ENCODE measurements at places on chromosomes 1 and 21.

DNA sequence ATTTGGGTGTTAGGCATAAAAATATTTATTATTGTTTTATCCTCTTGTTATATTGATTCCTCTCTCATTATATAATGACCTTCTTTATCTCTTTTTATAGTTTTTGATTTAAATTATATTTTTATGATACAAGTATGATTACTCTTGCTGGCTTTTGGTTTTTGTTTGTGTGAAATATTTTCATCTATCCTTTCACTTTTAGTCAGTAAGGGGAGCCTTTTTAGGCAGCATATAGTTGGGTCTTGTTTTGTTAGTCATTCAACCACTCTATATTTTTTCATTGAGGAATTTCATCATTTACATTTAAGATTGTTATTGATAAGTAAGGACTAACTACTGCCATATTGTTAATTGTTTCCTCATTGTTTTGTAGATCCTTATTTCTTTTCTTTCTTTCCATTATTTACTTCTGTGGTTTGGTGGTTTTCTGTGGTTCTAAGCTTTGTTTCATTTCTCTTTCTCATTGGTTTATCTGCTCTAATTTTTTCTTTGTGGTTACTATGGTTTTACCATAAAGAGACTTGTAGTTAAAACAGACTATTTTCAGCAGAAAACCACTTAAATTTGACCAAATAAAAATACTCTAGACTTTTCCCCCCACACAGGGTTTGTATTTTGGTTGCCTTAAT is 593.1 kb downstream of the NUF2 start:
- DNase-seq: no peak

DNA sequence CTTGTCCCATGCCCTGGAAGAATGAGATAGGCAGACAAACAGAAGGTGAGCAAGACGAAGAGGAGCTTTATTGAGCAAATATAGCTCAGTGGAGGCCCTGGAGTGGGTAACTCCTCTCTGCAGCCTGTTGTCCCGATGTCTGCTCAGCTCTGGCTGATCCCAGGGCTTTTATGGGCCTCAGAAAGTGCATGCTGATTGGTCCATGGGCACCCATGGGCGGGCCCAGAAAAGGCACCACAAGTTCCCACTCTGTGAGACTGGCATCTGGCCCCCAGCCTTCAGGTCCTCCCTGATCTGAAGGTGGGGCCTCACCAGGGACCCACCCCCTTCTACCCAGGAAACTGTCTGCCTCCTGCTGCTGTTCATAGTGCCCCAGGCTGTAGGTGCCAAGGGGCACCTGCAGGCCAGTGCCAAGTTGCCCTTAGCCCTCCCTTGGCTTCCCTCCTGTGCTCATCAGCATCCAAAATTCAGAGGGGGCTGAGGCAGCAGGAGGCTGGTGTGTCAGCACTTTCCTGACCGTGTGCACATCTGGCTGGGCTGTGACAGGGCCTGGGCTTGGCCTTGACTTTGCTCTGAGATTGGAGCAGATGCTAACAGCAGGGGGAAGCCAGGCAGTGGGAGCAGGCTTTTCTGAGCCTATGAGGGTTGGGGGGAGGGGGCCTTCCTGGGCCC is 35.4 kb downstream of the ACTL8 start:
- DNase-seq: no peak

DNA sequence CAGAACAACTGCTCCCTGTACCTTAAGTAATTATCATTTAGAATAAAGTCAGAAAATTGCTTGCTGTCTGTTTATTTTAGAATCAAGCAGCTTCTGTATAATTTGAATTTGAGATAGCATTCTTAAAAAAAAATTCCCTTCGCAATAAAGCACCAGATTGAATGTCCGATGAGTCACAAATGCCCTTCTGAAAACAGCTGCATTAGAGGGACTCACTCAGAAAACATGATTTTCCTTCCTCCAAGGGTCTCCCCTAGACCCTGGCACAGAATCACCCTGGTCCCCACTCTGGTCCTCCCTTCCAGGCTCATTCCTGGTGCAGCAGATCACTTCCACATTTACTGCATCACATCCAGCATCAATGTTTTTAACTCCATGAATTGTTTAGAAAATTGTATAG is 471.1 kb upstream of the VAMP3 start:
- DNase-seq: no peak

GRCh38 chr1:38786040-38786436 is 73.5 kb downstream of the RRAGC start:
- no peak for DNase-seq

DNA sequence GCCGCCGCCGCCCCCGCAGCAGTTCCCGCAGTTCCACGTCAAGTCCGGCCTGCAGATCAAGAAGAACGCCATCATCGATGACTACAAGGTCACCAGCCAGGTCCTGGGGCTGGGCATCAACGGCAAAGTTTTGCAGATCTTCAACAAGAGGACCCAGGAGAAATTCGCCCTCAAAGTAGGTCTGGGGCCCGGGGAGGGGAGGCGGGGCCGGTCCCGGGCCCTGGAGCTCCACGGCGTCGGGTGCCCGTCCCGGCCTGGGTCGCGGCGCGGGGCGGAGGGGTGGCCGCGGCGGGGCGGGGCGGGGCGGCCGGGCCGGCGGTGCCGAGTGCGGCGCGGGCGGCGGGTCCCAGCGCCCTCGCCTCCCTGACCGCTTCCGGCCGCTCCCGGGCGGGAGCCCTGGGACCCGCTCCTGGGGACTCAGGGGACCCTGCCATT is 646 bp downstream of the MAPKAPK2 start:
- DNase-seq: peak; percentile 54

GRCh38 chr1:34019741-34020552 is 145.1 kb downstream of the CSMD2 start:
- DNase-seq: no peak

- no peak for DNase-seq
These were observed 76.9 kb upstream of the LYST start for GRCh38 chr1:235943581-235944114.

DNA sequence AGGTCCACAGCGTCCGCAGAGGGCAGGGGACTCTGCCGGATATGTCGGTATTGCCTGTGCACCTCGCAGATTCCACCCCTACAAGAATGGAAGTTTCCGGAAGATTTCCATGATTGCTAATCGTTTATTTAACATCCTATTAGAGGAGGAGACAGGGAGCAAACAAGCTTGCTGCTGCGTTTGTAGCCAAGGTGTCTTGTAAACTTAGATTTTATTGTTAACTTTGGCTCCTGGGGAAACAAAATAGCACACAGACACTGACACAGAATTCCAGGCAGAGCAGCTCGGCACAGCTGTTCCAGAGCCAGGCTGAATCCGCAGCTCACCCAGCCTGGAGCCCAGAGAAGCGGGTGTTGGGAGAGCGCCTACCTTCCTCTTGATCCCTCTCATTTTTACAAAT is 75.7 kb downstream of the AJAP1 start:
- DNase-seq: no peak

DNA sequence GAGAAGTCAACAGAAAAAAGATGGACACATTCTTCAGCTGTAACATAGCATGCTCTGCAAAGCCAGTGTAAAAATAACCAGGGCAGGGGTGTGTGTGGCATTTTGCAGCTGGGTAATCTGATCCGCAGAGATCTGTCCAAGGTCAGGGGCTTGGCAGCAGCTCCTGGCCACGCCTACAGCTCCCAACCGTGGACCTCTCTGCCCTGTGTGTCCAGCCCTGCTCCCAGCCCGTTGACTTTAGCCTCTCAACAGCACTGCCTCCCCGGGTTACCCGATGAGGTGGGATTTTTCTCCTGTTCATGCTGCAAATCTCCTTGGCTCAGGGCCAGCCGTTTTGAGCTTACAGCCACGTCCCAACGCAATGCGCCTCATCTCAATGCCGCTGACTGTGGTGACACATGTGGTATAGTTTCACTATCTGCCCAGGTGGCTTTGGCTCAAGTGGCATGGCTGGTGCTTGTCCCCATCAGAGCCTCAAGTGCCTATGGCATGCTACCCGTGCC is 68.1 kb downstream of the VWA5B1 start:
- no peak for DNase-seq

GRCh38 chr21:20023193-20023592 is 975.0 kb upstream of the NCAM2 start:
- no peak for DNase-seq

DNA sequence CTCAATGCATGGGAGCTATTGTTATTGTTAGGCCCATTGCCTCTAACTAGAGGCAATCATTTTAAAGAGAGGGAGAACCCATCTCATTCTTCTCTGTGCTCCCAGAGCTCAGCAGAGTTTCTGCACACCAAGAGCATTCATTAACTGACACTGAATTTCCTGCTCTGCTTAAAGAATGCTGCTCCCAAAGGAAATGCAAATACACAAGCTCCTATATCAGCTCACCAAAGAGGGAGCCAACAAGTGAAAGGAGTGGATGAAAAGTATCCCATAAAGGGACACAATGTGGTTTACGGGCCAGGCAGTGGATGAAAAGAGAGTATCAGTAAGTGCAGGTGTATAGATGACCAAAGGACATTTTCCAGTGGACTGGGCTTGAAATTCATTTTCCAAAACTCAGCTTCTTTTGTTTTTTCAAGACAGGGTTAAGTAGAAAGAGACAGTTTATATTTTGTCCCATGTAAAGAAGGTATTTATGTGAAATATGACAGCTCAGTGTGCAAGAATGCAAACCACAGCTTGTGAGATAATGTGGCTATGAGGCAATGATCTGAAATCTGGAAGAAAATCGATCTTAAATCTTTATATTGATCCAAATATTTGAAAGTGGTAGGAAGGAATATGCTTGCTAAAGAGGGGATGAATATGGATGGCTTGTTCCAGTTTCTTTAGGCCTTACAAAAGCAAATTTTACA is 207.7 kb upstream of the CAMK1G start:
- no peak for DNase-seq

All from OCI-LY7 (cell line).